Upper lobe of left lung (tissue), 6 donors: ENCODE measurements at places on chromosomes 7 and 10. TPM values are rescaled to one million over a fixed set of nuclear protein-coding genes. Genes with fewer than 3 reads are reported as not detected.

- H3K27ac ChIP-seq: no peak overlapping the region
- H3K4me1 ChIP-seq: no peaks in the 10 kb centered on the region
- peak; percentile 47 for DNase-seq
- H3K36me3 ChIP-seq: no peaks in the 10 kb centered on the region
- H3K4me3 ChIP-seq: no peak overlapping the region
Observed at GRCh38 chr7:1733206-1733907, 63.3 kb downstream of the ELFN1 start.

IGF2BP3 gene
- 0.91 TPM for total RNA-seq

GRCh38 chr7:50649259-50649885 lies 84.2 kb upstream of the DDC start:
- peaks cover 19% of the 10 kb centered on the region for H3K4me1 ChIP-seq
- H3K27me3 ChIP-seq: no peaks in the 10 kb centered on the region
- H3K36me3 ChIP-seq: peaks cover 6% of the 10 kb centered on the region
- H3K4me3 ChIP-seq: no peak overlapping the region
- no peak overlapping the region for H3K27ac ChIP-seq

DNA sequence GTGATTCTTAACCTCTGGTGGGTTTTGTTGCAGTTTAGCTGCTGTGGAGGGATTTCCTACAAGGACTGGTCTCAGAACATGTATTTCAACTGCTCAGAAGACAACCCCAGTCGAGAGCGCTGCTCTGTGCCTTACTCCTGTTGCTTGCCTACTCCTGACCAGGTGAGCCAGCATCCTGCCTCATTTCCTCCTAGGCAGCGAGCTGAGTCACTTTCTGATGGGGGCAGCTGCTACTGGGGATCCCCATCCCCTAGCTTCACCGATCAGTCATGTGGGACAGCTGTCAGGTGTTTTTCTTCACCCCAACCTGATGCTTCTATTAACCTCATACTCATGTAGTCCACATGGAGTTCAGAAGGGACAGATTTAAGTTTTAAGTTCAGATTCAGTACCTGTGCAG lies 21.7 kb upstream of the SMO start:
- peaks cover 12% of the 10 kb centered on the region for H3K4me1 ChIP-seq
- H3K36me3 ChIP-seq: no peaks in the 10 kb centered on the region

AKR1C4 gene
- total RNA-seq: not detected

AKR1C3 gene
- 57.5 TPM for total RNA-seq

DNA sequence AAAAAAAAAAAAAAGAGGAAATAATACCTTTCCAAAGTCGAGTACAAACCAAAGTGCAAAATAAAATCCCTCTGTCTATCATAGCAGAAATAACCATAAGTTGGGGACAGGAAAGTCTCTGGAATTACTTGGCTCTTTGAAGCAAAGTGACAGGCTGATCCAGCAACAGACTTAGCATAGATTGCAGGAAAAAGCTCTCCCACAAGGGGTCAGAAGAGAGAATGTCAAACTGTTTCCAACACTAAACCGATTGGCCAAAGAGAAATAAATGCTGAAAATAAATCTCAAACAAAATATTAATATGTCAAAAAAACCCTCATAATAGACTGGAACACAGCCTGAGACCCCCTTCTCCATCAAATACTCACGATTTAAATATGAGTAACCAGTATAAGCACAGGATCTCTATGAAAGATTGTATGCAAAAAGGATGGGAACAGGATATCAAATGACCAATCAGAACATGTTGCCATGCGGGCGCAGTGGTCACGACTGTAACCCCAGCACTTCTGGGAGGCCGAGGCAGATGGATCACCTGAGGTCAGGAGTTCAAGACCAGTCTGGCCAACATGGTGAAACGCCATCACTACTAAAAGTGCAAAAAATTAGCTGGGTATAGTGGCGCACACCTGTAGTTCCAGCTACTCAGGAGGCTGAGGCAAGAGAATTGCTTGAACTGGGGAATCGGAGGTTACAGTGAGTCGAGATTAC lies 1000.7 kb upstream of the LRRN3 start:
- no peaks in the 10 kb centered on the region for H3K36me3 ChIP-seq
- no peak overlapping the region for H3K4me3 ChIP-seq

C7orf57 gene
- total RNA-seq: 0.29 TPM

- H3K27me3 ChIP-seq: no peaks in the 10 kb centered on the region
- no peak overlapping the region for H3K4me3 ChIP-seq
- no peak overlapping the region for H3K27ac ChIP-seq
- DNase-seq: no peak
- H3K36me3 ChIP-seq: no peaks in the 10 kb centered on the region
- no peaks in the 10 kb centered on the region for H3K4me1 ChIP-seq
Observed at GRCh38 chr10:15196021-15196834, 27.7 kb upstream of the NMT2 start.

DNA sequence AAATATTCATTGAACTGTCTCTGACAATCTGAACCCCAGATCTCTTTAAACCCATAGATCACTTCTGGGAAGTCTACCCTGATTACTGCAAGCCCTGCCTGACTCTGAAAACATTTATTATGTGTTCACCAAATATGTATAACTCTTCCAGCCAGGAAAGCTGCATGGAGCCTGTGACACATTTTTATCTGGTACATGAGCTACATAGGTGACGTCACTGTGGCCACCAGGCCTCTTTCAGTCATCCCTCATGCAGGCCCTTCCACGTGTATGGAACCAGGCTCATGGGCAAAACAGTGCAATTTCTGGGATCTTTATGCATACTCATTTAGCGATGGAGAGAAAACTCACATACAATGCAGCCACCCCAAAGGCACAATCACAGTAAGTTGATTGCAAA lies 133.9 kb upstream of the NUPR2 start:
- H3K27me3 ChIP-seq: no peaks in the 10 kb centered on the region
- H3K4me1 ChIP-seq: no peaks in the 10 kb centered on the region
- no peak overlapping the region for H3K27ac ChIP-seq
- no peaks in the 10 kb centered on the region for H3K36me3 ChIP-seq
- DNase-seq: no peak

NKX1-2 gene
- total RNA-seq: not detected

LRMDA gene
- total RNA-seq: 12.8 TPM

GRCh38 chr7:136030867-136031318 lies 53.7 kb upstream of the MTPN start:
- H3K4me3 ChIP-seq: no peak overlapping the region
- no peaks in the 10 kb centered on the region for H3K36me3 ChIP-seq
- no peak for DNase-seq

PDAP1 gene
- total RNA-seq: 31.4 TPM

UNCX gene
- total RNA-seq: not detected

- no peaks in the 10 kb centered on the region for H3K36me3 ChIP-seq
- no peak overlapping the region for H3K27ac ChIP-seq
- H3K27me3 ChIP-seq: no peaks in the 10 kb centered on the region
Observed at GRCh38 chr7:69630292-69630691, 32.0 kb downstream of the AUTS2 start.

DNA sequence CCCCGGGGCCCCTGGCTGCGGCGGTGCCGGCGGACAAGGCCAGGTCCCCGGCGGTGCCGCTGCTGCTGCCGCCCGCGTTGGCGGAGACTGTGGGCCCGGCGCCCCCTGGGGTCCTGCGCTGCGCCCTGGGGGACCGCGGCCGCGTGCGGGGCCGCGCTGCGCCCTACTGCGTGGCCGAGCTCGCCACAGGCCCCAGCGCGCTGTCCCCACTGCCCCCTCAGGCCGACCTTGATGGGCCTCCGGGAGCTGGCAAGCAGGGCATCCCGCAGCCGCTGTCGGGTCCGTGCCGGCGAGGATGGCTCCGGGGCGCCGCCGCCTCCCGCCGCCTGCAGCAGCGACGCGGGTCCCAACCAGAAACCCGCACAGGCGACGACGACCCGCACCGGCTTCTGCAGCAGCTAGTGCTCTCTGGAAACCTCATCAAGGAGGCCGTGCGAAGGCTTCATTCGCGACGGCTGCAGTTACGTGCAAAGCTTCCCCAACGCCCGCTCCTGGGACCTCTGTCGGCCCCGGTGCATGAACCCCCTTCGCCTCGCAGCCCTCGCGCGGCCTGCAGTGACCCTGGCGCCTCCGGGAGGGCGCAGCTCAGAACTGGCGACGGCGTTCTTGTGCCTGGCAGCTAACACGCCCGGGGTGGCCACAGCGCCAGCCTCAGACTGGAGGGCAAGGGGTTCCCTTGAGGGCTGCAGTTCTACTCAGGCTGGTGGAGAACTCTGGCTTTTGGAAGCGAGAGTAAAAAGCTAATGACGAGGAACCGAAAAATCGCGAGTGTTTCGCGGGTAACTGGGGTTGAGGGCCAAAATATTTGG lies 804 bp downstream of the FRAT1 start:
- DNase-seq: peak; percentile 92
- H3K27ac ChIP-seq: peak overlapping the region; percentile 98
- H3K36me3 ChIP-seq: no peaks in the 10 kb centered on the region
- peak overlapping the region; percentile 87 for H3K4me3 ChIP-seq

- peaks cover 56% of the 10 kb centered on the region for H3K4me1 ChIP-seq
- peaks cover 84% of the 10 kb centered on the region for H3K27me3 ChIP-seq
- H3K4me3 ChIP-seq: no peak overlapping the region
- no peaks in the 10 kb centered on the region for H3K36me3 ChIP-seq
Observed at GRCh38 chr10:117163954-117164548, 26.0 kb upstream of the VAX1 start.

- no peaks in the 10 kb centered on the region for H3K4me1 ChIP-seq
- H3K27me3 ChIP-seq: no peaks in the 10 kb centered on the region
- DNase-seq: no peak
- H3K36me3 ChIP-seq: no peaks in the 10 kb centered on the region
- no peak overlapping the region for H3K4me3 ChIP-seq
- no peak overlapping the region for H3K27ac ChIP-seq
Observed at GRCh38 chr7:32061346-32061745, 8.9 kb downstream of the PDE1C start.

DNA sequence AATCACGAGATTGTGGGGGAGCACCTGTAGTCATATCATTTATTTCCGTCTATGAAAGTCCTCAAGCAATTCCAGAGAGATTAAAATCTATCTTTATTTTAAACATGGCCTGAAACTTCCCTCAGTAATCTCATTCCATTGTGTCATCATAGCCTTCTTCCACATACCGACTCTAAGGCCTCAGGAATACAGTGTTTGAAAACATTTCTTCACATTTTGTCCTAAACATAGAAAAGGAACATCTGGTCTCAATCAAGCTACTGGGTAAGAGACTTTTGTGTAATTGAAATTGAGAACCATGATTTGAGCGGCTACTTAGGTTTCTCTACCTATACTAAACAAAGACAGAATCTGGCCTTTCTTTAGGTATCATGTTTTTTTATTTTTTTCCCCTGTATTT lies 78.0 kb upstream of the ELMO1 start:
- no peak overlapping the region for H3K27ac ChIP-seq
- no peak for DNase-seq
- H3K36me3 ChIP-seq: no peaks in the 10 kb centered on the region
- H3K4me3 ChIP-seq: no peak overlapping the region
- H3K4me1 ChIP-seq: no peaks in the 10 kb centered on the region

- no peak overlapping the region for H3K4me3 ChIP-seq
- H3K27ac ChIP-seq: no peak overlapping the region
- H3K27me3 ChIP-seq: no peaks in the 10 kb centered on the region
- peak; percentile 50 for DNase-seq
- H3K36me3 ChIP-seq: no peaks in the 10 kb centered on the region
Observed at GRCh38 chr10:6678211-6678803, 98.2 kb upstream of the PRKCQ start.

GRCh38 chr10:5504146-5505072 lies 5.0 kb upstream of the CALML5 start:
- no peaks in the 10 kb centered on the region for H3K27me3 ChIP-seq
- no peaks in the 10 kb centered on the region for H3K36me3 ChIP-seq
- DNase-seq: no peak
- peaks cover 7% of the 10 kb centered on the region for H3K4me1 ChIP-seq

CRYGN gene
- total RNA-seq: not detected

GRCh38 chr10:28939281-28940157 lies 262.2 kb downstream of the BAMBI start:
- H3K4me1 ChIP-seq: peaks cover 4% of the 10 kb centered on the region
- H3K4me3 ChIP-seq: no peak overlapping the region
- no peaks in the 10 kb centered on the region for H3K36me3 ChIP-seq
- no peak overlapping the region for H3K27ac ChIP-seq
- H3K27me3 ChIP-seq: no peaks in the 10 kb centered on the region

GRCh38 chr7:1062296-1063294 lies 18.2 kb downstream of the GPR146 start:
- H3K27ac ChIP-seq: no peak overlapping the region
- no peak overlapping the region for H3K4me3 ChIP-seq
- no peaks in the 10 kb centered on the region for H3K36me3 ChIP-seq
- peaks cover 48% of the 10 kb centered on the region for H3K4me1 ChIP-seq

- no peaks in the 10 kb centered on the region for H3K4me1 ChIP-seq
- H3K27ac ChIP-seq: no peak overlapping the region
- DNase-seq: no peak
- H3K27me3 ChIP-seq: no peaks in the 10 kb centered on the region
- no peak overlapping the region for H3K4me3 ChIP-seq
Observed at GRCh38 chr7:4000934-4001333, 681.2 kb upstream of the FOXK1 start.

- H3K27ac ChIP-seq: no peak overlapping the region
- H3K4me3 ChIP-seq: no peak overlapping the region
- H3K27me3 ChIP-seq: no peaks in the 10 kb centered on the region
- H3K4me1 ChIP-seq: no peaks in the 10 kb centered on the region
- DNase-seq: no peak
Observed at GRCh38 chr10:4835494-4835918, 9.5 kb downstream of the AKR1E2 start.

DNA sequence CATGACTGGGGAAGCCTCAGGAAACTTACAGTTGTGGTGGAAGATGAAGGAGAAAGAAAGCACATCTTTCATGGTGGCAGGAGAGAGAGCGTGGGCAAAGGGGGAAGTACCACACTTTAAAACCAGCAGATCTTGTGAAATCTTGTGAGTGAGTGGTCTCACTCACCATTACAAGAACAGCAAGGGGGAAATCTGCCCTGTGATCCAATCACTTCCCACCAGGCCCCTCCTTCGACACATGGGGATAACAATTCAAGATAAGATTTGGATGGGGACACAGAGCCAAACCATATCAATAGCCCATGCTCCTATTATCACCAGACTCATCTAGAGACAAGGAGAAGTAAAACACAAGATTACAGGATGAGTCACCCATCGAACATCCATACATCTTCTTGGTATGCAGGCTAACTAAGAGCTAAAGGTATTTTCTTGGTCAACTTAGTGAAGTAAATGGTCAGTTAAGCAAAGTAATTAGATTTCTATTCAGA lies 55.3 kb upstream of the YAE1 start:
- H3K4me1 ChIP-seq: no peaks in the 10 kb centered on the region
- no peak overlapping the region for H3K4me3 ChIP-seq
- no peak for DNase-seq

DNA sequence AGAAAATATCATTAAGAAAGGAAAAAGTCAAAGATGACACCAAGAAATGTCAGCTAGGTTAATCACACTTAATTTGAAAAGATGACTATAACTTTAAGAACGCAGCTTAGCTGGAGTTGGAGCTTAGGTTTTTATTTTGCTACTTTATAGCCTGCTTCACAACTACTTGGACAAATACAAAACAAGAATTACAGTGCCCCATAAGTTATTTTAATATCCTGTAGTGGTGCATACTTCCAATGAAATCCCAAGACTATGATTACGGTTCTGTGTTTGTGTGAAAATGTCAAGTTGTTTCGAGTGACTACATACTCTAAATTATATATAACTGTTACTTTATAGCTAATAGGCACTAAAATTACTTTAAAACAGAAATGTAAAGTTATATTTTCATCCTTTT lies 244.6 kb upstream of the MGMT start:
- no peak for DNase-seq
- no peaks in the 10 kb centered on the region for H3K27me3 ChIP-seq
- H3K27ac ChIP-seq: no peak overlapping the region
- no peaks in the 10 kb centered on the region for H3K36me3 ChIP-seq
- H3K4me3 ChIP-seq: no peak overlapping the region

NKX6-2 gene
- not detected for total RNA-seq

UNC5B gene
- 17.3 TPM for total RNA-seq

CPN1 gene
- not detected for total RNA-seq

TMEM26 gene
- total RNA-seq: 0.69 TPM
